ENCODE measurements at places on chromosomes 12 and 14.
A peak's percentile ranks its signal among the peaks of the same experiment; 100 is the strongest.

- peak; percentile 97 for DNase-seq
These were observed at the start of gene FOXN3 for GRCh38 chr14:89417091-89417464. FOXN3 (minus strand) TSS chr14:89417233; CDS start chr14:89412476, 4,757 bp downstream.

- no peak for DNase-seq
These were observed 267.9 kb downstream of the TMTC2 start for GRCh38 chr12:82954572-82954971.

GRCh38 chr12:60920841-60921495, 1325.1 kb downstream of the SLC16A7 start:
- DNase-seq, result no peak

GRCh38 chr14:72560889-72561493, 332.9 kb downstream of the DPF3 start:
- DNase-seq, result no peak

DNA sequence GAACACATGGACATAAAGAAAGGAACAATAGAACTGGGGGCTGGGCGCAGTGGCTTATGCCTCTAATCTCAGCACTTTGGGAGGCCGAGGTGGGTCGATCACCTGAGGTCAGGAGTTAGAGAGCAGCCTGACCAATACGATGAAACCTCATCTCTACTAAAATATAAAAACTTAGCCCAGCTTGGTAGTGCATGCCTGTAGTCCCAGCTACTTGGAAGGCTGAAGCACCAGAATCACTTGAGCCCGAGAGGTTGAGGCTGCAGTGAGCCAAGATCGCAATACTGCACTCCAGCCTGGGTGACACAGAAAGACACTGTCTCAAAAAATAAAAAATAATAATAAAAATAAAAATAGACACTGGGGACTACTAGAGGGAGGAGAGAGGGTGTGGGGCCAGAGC, 154.5 kb downstream of the SEC23A start:
- DNase-seq, result no peak

GRCh38 chr12:68624933-68625332, 14.2 kb downstream of the RAP1B start:
- DNase-seq, result no peak

GRCh38 chr12:53443955-53444354, 2.4 kb downstream of the PRR13 start:
- DNase-seq, result no peak

GRCh38 chr12:54239620-54240019, 40.3 kb downstream of the CBX5 start:
- DNase-seq, result no peak

GRCh38 chr12:120362516-120363273, 6.3 kb downstream of the MSI1 start:
- DNase-seq, result no peak

- DNase-seq, result peak; percentile 41
These were observed 61.2 kb downstream of the PTPN21 start for GRCh38 chr14:88493392-88494185.

DNA sequence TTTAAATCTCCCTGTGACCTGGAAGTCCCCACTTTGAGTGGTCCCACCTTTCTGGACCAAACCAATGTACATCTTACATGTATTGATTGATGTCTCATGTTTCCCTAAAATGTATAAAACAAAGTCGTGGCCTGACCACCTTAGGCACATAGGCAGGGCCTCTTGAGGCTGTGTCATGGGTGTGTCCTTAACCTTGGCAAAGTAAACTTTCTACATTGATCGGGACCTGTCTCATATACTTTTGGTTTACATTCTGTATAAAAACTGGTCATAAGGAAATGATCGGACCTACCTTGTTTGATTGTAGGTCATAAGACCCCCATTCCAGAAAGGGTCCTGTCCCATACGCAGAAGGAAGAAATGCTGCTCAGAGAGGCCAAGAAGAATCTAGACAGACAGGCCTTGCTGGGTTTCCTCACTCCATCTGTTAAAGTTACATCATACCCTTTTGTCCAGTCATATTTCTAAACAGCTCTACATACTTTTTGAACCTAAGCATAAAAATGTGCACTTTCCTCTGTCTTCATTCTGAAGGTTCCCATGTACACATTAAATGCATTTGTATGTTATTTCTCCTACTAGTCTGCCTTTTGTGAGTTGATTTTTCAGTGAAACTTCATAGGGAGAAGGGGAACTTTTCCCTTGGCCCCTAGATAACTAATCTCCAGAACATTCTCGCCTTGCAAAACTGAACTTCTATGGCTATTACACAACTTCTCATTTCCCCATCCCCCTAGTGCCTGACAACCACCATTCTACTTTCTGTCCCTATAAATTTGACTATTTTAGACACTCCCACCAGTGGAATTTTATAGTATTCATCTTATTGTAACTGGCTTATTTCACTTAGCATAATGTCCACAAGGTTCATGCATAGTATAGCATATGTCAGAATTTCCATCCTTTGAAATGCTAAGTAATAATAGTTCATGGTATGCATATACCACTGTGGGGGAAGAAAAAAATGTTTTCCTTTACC, 30.2 kb upstream of the CPM start:
- DNase-seq, result no peak

GRCh38 chr12:97800561-97800960, 338.0 kb downstream of the RMST start:
- DNase-seq, result no peak

DNA sequence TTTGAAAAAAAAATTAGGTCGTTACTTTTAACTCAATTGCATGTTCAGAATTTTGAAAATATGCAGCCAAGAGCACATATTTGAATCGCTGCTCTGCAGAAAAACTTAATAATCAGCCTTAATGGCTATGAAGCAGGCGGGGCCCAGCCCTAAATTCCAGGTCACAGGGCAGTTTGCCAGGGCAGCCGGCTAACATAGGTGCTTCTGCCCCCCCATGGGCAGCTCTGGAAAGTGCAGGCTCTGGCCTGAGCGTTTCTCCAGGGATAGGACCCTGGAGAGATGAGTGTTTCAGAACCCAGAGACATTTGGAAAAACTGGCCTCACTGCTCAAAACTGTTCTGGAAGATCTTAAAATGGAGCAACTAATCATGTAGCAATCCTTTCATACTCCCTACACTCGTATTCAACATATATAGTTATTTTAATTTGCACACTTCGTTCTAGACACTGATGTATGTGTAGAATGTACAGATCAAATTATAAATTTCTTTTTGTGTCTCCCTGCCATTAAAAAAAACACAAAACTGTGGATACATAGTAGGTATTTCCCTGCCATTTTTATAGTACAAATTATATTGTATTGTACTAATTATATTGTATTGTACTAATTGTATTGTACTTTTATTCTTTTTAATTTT, 26.0 kb upstream of the PTGR2 start:
- DNase-seq, result peak; percentile 98

DNA sequence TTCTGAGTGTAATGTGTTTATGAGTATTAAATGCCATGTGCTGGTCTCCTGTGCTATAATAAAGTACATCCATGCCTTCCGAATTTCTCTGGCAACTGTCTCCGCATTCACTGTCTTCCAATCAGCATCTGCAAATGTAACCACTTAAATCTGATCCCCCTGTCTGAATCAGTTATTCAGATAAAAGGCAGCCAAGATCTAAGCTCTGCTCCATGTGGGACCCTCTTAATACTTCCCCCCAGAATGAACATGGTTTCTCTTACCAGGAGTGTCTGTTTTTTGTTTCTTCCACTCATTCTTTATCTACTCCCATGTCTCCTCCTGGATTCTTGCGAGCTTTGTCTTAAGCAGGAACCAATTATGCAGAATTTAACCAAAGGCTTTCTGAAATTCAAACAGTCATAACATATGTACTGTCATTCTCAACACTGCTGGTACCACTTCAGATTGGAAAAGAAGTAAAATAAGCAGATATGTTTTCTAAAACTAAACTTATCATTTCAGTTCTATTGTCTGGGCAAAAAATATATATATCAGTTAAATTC, 996.7 kb upstream of the FLRT2 start:
- no peak for DNase-seq

DNA sequence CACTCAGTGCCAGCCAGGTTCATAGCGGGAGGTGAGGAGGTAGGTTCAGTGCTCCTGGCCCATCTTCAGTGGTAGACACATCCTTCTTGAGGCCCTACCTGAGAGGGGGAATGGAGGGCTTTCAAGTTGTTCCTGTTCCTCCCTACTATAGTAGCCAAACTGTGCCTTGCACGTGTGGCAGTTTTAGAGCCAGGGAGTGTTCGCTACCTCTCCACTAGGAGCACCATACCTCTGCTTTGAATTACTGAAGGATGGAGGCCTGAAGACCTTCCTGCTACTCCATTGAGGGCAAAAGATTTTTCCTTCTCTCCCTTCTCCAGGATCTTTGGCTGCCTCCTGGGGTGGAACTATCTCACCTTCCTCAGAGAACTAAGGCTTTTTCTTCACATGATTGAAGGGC, 5.9 kb upstream of the ALG10 start:
- no peak for DNase-seq

DNA sequence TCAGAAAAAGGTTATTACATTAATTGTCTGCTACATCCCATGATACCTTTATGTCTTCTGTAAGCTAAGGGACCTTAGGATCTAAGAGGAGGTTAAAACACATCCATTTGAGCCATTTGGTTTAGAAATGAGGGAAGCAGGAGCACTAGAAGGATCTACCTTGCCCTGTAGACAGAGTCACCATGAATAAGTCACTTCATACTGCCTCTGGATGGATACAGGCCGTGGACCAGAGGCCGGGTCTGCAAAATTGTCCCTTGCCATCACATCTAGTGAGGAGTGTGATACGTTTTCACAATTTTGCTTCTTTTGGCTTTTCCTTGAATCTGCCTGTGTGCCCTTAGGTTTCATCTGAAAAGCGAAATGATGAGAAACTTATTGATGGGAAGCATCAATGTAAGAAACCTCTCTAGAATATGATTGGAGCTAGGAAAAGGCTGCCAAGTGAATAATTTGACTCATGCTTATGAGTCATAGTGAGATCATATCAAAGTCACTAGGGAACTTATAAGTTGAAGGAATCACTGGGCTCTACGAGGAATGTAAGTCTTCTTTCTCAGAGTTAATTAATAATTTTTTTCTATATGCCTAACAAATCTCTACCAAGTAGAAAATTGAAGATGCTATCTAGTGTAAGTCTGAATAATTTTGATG, 10.8 kb downstream of the GLRX5 start:
- no peak for DNase-seq

DNA sequence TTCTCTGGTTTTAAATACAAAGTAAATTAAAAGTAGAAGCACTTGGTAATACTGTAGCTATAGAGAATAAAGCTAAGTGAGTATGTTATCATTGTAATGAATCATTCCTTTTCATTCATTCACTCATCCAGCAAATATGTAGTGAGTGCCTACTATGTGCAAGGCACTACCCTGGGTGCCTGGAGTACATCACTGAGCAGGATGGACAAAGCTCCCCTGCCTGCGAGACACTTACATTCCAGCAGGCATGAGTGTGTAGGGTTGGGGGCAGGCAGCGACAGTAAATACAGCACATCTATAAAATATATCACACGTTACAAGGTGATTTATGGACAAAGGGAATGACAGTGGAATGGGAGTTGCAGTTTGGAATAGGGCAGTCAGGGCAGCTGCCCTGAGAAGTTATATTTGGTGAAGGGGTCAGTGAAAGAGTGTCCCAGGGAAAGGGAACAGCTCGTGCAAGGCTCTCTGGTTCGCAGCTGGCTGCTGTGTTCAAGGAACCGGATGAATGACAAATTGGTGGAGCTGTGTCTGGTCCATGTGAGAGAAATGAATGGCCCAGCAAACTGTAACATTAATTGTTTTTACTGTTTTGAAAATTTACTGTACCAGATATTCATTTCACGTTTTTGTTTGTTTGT, 159.6 kb downstream of the CRADD start:
- DNase-seq, result no peak

GRCh38 chr12:122306407-122306806, 40.1 kb upstream of the VPS33A start:
- DNase-seq, result no peak

DNA sequence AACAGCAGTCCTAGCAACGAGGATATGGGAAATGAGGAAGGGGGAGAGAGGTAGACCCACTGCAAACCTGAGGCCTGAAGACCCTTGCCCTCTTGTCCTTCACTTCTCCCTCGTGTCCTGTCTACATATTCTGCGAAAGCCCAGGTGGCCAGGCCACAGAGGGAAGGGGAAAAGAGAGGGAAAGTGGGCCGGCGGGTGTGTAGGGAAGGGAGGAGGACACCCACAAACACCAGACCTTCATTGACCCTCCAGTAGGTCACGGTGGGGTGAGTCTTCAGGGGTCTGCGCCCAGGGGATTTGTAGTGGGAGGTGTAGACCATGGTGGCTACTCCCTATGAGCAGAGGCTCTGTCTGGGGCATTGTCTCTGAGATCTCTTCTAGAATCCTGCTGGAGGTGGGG, 3.8 kb downstream of the FAIM2 start:
- no peak for DNase-seq

GRCh38 chr12:132159555-132160003, 15.3 kb downstream of the NOC4L start:
- no peak for DNase-seq

DNA sequence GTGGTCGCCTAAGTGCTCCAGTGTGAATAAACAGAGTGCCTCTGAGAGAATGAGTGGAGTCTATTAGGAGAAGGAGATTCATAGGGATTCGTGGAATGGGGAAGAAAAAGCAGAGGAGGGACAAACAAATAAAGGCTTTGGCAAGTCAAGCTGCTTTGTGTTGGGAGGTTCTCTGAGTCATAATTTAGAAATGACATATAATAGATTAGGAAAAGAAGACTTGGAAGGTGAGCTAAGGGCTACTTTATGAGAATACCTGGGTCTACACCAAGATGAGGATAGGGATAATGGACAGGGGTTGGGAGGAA, 6.4 kb upstream of the NTN4 start:
- DNase-seq, result no peak

DNA sequence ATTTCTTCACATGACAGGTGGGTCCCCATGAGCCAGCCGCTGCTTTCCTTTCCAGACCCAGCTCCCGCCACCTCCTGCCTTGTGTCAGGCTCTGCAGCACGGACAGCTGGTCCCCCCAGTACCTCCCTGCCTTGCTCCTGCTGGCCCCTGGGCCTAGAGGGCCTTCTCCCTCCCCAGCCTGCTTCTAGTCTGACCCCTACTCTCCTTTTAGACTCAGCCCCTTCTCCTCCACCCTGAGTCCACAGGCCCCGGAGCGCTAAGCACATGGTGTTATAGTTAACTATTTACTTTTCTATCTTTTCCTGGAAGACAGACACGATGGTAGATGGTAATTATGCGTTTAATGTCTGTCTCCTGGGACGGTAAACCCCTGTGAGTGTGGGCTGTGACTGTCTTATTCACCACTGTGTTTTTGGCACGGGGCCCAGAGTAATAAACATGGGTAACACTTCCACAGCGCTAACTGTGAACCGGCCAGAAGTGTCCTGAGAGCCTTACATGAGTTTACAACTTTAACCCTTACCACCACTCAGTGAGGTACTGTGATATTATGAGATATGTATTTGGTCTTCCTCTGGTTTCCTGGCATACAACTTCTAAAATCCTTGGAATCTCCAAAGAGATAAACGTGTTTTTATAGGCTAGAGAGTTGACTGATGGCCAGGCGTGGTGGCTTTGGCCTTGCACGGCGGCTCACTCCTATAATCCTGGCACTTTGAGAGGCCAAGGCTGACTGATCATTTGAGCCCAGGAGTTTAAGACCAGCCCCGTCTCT, 41.2 kb downstream of the DGLUCY start:
- DNase-seq, result no peak

GRCh38 chr14:57498035-57498434, 4.4 kb upstream of the CCDC198 start:
- no peak for DNase-seq
